ENCODE measurements at places on chromosomes 5 and 9. TPM values are rescaled to one million over a fixed set of nuclear protein-coding genes. Genes with fewer than 3 reads are reported as not detected.

Gene BNIP1
- 22.5 TPM for total RNA-seq

Gene TLX3
- total RNA-seq, result not detected

Gene BNC2
- not detected for total RNA-seq

Gene DPYSL3
- not detected for total RNA-seq

Gene MSMP
- not detected for total RNA-seq

Gene C9orf153
- total RNA-seq, result 1.0 TPM

Gene C9orf152
- not detected for total RNA-seq

Gene PCDHA2
- total RNA-seq, result not detected

Gene LHFPL2
- total RNA-seq, result 0.19 TPM

Gene PCDHA10
- total RNA-seq, result not detected

All from CD4-positive, alpha-beta T cell (primary cell).